GM04503 (cell line): ENCODE measurements at places on chromosomes 3 and 15.

- DNase-seq = no peak
Observed at GRCh38 chr3:149356044-149356592, 21.3 kb downstream of the TM4SF1 start.

DNA sequence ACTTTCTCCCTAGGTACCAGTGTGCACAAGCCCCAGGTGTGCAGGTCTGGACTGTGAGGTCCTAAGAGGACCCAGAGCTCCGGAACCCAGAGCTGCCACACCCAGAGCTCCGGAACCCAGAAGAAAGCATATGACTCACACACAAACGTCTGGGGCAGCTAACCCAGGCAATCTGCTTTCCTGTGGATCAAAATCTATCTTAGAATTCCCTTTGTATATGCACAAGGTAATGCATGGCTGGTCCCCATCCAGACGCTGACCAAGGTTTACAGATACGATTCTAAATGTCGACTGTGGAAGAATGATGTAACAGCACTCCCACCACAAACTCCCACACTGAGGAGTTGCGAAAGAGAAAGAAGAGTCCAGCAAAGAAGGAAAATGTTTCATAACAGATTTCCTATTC, 15.7 kb downstream of the KCNMB2 start:
- no peak for DNase-seq

GRCh38 chr3:161423911-161424522, 52.7 kb upstream of the SPTSSB start:
- no peak for DNase-seq

GRCh38 chr3:119551598-119551997, 7.8 kb downstream of the CD80 start:
- no peak for DNase-seq

DNA sequence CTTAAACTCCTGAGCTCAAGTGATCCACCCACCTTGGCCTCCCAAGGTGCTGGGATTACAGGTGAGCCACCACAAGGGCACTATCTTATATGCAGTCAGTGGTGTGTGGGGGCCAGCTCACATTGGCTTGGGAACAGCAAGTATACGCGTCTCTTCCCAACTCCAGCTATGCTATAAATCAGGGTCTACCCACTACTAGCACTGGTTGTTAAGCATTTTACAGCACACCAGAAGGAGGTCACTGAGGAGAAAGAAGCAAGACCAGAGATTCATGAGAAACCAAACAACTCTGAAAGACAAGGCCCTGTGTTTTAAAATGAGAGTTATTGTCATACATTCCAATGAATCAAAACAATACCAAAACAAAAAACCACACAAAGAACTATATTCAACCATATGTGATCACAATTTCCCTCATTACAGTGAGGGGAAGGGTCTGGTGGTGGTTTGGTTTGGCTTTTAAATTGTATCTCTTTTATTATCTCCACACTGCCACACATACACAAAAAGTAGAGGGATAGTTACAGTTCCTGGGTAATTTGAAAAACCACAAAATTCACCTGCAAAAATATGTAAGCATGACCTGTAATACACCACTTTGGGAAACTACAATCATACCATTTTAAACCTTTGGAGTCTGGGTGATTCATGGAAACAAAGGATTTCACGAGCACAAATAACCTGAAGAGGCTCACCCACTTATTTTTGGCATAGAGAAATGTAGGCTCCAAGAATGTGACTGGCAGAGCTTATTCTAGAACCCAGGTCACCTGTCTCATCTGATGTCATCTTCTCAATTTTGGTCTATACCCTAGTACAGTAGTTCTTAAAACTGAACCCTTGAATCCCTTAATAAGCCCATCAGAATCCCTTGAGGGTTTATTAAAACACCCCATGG, 5.2 kb downstream of the MAGI1 start:
- no peak for DNase-seq
